Testis (tissue), 5 donors: ENCODE measurements at places on chromosomes 7 and 10.

DNA sequence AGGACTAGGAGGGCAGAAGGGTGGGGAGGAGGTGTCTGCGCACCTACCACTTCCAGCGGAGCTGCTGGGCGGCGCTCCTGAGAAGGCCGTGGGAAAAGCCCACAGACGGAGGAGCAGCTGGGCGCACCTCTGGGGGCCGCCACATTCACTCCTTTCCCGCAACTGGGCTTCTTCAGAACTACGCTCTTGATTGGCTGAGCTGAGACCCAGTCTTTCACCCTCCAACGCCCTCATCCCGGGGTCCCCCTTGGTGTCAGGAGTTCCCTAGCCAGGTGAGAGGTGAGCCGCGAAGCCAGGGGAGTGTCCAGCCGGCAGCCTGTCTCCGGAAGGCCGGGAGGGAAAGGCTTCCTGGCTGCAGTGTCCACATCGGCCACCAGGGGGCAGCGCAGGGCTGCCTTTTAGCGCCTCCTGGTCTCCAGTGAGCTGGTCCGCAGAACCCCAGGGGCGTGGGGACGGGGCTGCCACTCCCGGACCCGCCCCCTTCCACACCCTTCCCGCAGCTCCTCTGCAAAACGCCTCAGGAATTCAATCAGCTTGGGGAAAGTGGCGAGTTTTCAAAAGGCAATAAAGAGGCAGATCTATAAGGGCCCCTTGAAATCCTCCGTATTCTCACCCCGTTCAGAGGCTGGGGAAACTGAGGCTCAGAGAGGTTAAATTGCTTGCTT lies 98.8 kb downstream of the CHST15 start:
- DNase-seq, result peak; percentile 91

DNA sequence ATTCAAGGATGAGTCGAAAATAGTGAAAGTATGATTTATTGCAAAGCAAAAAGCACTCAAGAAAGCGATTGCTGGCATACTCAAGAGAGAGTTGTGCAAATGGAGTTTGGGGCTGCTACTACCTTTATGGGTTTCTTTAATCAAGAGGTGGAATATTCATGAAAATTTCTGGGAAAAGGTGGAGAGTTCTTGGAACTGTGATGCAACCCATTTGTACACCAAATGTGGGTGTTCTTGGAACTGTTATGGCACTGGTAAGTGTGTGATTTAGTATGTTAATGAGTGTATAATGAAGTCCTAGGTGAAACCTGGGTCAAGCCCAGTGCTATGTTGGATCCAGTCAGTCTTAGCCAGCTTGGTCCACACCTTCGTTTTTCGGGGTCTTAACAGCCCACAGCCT lies 3.4 kb upstream of the VOPP1 start:
- DNase-seq, result no peak

DNA sequence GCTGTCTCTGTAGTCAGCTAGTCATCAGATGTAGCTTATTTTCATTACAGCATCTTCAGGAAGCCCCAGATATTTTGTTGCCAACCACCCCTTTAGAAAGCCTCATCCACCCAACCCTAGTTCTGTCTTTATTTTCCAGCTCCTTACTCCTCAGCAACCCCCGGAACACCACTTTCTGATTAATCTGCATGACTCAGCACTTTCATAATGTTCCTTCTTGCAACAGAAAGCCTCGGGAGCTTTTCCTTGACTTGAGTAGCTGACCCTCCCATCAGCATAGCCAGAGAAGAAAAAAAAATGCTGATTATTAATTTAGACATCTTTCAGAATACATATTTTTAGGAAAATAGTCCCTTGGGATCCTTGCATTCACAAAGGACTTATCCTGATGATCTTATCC lies 244.0 kb upstream of the CXCL12 start:
- DNase-seq, result no peak

GRCh38 chr10:71351087-71351486 lies 32.0 kb downstream of the SLC29A3 start:
- DNase-seq, result no peak

- no peak for DNase-seq
Measured at GRCh38 chr7:82230811-82231581, 212.6 kb downstream of the CACNA2D1 start.

DNA sequence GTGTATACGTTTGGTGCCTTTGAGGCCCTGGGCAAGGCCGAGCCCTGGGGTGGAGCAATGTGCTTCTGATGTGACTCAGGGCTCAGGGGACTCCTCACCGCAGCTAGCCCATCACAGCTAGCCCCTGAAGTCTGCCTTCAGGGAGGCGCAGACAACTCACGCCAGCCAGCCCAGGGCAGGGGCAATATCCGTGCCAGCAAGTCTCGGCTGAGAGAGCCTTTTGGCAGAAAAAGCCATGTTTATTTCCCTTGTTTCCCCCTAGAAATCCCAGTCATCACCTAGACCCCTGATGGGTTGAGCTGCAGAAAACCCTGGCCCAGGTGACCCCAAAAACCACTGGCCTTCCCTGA lies 90.4 kb downstream of the CHST15 start:
- no peak for DNase-seq

DNA sequence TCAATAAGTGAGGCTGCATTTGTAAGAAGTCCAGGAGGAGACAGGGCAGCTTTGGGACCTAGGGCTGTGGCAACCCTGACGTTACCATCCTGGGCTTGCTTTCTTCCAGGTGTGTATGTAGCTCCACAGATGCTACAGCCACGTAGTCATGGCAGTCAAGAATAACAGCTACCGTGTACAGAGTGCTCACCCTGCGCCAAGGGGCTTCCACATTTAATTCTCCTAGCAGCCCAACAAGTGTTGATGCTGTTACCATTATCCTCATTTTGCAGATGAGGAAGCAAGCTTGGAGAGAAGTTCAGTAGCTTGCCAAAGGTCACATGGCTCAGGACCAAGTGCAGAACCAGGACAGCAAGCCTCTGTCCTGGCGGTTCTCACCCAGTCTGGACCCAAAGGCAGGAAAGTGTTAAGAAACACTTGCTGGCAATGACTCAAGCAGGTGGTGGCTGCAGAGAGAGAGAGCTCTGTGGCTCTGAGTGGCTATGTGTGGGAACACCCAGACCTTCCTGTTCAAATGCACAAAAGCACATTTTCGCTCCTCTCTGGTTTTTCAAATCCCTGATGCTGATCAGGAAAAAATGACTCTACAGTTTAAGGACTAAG lies 89.8 kb downstream of the CREM start:
- DNase-seq, result peak; percentile 35

GRCh38 chr7:29607889-29608288 lies 44.3 kb downstream of the PRR15 start:
- DNase-seq, result no peak

GRCh38 chr7:48298779-48299178 lies 127.5 kb downstream of the ABCA13 start:
- no peak for DNase-seq

GRCh38 chr7:2120251-2120660 lies 112.5 kb downstream of the MAD1L1 start:
- DNase-seq, result no peak

GRCh38 chr10:62443866-62444265 lies 69.7 kb downstream of the ZNF365 start:
- DNase-seq, result no peak

- peak; percentile 56 for DNase-seq
Measured at GRCh38 chr10:3754727-3755439, 30.1 kb downstream of the KLF6 start.

- DNase-seq, result no peak
Measured at GRCh38 chr7:149226840-149227494, 12.5 kb upstream of the ZNF212 start.

DNA sequence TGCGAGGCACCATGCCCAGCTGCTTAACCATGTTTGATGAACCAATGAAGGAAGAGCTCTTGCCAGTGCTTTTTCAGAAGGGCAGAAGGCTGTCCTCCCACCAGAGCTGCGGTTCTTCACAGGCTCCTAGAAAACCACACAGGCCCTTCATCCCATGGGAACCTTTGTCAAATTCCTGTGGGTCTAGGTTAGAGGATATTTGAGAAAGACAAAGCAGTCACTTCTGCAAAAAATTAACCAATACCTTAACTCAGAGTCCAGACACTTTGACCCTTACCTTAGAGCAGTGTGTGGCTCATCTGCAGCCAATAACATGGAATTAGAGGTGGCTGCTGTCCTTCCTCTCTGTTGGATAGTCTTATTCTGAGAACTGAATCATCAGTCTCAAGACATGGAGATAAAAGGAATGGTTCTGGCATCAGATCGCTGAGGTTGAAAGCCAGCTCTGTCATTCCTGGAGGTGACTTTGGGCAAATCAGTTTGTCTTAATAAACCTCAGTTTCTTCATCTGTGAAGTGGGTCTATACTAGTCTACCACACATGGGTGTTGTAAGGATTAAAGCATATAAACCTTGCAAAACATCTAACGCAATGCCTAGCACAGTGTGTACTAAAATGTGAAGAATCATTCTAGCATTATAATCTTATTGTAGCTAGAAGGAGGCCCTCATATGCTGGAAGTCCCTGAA lies 65.1 kb upstream of the PIP4K2A start:
- DNase-seq, result no peak

- no peak for DNase-seq
Measured at GRCh38 chr10:52756295-52756694, 16.3 kb downstream of the MBL2 start.

- DNase-seq, result no peak
Measured at GRCh38 chr10:127407551-127407950, 141.6 kb upstream of the NPS start.

DNA sequence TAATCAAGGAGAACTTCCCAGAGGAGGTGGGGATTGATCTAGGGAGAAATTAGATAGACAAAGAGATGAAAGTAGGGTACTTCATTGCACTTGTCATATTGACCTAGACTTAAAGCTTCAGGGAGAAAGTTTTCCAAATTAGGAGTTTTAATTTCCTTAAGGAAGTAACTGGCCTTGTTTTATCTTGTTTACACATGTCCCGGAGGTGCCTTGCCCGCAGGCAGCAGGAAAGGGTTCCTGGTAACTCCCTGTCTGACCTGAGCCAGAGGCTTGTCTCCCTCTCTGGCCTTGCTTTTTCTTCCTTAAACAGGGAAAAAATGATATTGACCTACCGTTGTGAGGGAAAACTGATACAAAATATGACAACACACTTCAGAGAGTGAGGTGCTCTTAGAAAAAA lies 181.6 kb downstream of the EVX1 start:
- DNase-seq, result no peak

- no peak for DNase-seq
Measured at GRCh38 chr10:44908936-44909630, 2.1 kb upstream of the TMEM72 start.

DNA sequence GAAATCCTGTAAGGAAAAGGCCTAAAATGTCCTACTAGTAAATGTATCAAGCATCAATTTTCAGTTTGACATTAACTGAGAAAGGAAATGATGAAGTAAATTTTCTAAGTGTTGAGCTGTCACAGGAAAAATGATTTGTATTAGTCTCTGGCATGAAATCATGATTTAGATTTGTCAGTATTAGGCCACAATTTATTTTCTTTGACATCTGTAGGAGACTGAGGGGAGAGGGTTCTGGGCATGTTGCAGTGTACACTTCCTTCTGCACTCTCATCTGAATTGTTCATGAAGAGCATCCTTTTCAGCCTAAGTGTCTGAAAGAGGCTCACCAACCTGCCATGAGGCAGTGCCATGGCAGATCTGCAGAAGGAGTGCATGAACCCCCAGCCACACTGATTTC lies 15.9 kb downstream of the ADRB1 start:
- DNase-seq, result no peak

- no peak for DNase-seq
Measured at GRCh38 chr7:24943096-24943948, 36.7 kb downstream of the OSBPL3 start.

- no peak for DNase-seq
Measured at GRCh38 chr10:114631090-114631665, 26.9 kb downstream of the ABLIM1 start.

- no peak for DNase-seq
Measured at GRCh38 chr10:69629519-69629896, 539 bp upstream of the FAM241B start.

DNA sequence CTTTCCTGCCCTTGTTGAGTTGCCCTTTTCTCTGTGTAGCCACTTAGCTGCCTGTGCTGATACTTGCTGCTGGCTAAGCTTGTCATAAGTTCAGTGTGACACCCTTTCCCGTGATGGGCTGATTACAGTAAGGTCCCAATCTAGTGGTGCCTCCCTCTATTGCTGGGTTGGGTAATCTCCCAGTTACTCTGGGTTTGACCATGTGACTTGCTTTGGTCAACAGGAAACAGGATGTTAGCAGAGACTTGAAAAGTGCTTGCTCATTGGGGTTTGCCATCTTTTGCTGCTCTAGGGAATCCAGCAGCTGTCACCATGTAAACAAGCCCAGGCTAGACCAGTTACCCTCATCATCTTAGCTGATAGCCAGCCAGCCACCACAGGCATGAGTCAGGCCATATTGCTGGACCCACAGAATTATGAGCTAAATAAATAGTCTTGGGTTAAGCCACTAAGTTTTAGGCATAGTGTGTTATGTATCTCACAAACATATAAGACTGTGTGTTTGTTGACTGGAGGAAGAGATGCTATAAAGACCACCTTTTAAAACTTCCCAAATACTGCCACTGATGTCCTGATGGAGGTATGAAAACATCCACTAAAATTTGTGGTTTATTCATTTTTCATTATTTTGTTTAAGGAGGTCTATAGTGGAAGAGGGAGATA lies 4.0 kb upstream of the LEP start:
- DNase-seq, result no peak

DNA sequence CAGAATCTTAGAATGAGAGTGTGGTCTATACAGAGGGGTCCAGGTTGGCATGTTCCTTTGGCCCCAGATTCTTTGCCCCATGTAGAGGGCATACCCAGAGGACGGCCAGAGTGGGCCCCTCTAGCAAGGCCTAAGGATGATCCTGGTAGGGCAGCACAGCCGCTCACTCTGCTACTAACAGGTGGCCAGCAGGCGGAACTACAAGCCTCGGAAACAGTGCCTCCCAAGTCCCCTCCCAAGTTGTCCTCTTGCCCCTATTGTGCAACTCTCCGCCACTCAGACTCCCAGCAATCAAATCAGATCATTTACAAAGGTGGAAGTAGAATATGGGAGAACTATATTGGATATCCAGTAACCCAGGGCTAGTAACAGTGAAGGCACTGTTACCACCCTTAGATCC lies 107.4 kb downstream of the STRA8 start:
- no peak for DNase-seq

DNA sequence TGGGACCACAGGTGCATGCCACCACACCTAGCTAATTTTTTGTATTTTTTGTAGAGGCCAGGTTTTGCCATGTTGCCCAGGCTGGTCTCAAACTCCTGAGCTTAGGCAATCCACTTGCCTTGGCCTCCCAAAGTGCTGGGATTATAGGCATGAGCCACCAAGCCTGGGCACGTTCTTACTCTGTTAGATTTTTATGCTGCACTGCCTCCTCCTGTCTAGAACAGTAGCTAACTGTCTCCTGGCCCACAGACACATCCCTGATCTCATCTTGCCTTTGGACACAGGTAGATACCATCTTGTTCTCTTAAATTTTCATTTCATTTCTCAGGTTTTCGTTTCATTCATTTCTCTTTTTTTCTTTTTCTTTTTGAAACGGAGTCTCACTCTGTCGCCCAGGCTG lies 41.1 kb downstream of the BLVRA start:
- DNase-seq, result no peak

GRCh38 chr10:9807846-9808245 lies 1209.8 kb upstream of the CELF2 start:
- no peak for DNase-seq

GRCh38 chr7:137462074-137462715 lies 118.7 kb upstream of the PTN start:
- DNase-seq, result no peak

- peak; percentile 51 for DNase-seq
Measured at GRCh38 chr10:11162828-11163599, 145.3 kb downstream of the CELF2 start.
